ENCODE measurements at places on chromosomes 12 and 14.

DNA sequence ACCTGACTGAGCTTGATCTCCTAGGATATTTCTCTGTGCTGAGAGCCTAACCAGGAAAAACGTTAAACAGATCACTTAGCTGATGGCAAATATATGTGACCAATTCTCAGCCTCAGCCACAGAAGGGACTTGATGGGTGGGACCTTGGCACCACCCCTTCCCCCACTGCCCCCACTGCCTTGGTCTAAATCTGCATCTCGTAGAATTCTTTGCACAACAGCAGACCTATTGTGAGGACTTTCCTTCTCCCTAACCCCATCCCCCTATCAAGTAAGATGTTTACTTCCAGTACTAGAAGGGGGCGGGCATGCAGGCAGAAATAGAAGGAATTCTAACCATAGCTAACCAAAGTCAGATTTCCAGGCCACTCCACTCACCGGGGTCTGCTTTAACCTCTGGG is 313.2 kb downstream of the PCNX1 start:
- no peak for DNase-seq

DNA sequence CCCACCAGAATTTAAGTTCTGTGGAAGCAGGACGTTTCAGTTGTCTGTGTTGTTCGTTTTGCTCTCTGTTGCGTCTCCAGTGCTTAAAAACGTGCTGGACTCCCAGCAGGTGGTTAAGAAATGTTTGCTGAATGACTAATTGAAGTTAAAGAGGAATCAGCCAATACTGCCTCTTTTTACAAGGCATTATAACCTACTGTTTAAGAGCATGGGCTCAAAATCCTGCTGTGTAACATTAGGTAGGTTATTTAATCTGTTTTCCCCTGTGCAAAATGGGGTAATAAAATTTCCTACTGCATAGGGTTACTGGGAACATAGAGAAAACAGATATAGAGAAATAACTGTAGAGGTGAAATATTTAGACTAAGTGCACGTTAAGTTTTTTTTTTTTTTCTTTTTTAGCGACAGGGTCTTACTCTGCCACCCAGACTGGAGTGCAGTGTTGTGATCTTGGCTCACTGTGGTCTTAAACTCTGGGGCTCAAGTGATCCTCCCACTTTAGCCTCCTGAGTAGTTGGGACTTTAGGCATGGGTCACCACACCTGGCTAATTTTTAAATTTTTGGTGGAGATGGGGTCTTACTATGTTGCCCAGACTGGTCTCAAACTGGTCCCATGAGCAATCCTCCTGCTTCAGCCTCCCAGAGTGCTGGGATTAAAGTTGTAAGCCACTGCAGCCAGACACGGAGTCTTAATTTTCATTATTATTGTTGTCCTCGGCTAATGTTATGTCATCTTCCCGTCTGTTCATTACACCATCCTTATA is 139.4 kb upstream of the PRICKLE1 start:
- no peak for DNase-seq

GRCh38 chr12:30694412-30695198 is 1.1 kb downstream of the IPO8 start:
- DNase-seq = no peak

DNA sequence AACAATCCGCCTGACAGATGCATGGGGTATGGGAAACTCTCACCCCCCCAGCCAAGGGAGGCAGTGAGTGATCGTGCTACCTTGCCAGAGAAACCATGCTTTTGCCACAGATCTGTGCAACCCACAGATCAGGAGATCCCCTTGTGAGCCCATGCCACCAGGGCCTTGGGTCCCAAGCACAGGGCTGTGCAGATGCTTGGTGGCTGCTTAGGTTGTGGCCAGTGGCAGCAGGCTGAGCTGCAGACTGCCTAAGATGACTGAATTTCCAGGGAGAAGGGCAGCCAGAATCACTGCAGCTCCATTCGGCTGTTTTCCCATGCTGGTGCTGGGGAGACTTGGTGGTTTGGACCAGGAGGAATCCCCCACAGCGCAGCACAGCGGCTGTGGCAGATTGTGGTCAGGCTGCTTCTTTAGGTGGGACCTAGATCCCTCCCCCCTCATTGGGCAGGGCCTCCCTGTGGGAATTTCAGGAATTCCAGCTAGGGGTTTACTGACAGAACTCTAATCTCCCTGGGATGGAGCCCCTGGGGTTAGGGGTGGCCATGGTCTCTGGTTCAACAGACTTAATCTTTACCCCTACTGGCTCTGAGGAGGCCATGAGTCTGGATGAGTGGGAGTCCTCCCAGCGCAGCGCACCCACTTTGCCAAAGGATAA is 264.6 kb upstream of the DAAM1 start:
- no peak for DNase-seq

DNA sequence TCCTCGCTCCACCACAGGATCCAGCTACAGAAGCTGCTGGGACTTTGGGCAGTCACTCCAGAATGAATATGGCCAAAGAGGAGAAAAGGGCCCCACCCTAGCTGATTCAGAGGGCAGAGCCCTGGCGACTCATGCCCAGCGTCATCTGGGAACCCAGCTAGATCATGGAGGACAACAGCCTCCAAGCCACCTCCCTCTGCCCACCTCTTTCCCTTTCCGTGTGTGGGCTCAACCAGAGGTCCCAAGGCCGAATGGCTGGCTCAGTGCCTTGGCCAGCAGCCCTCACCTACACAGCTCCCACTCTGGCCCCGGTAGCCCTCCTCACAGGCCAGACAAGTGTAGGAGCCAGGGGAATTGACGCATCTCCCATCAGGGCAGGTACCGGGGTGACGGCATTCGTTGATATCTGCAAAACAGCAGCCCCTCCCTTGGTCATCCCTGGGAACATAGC is 17.4 kb downstream of the ISCA2 start:
- no peak for DNase-seq

Measured in stimulated activated CD8-positive, alpha-beta memory T cell treated with anti-CD3 and anti-CD28 coated beads, Interleukin-7, amount 100 ng/mL, for 24 hours (primary cell).